NCI-H2081 (cell line): ENCODE measurements at places on chromosomes 4 and X.

- peak; percentile 81 for DNase-seq
Observed at GRCh38 chr4:33722800-33723516, 2521.4 kb downstream of the ARAP2 start.

- no peak for DNase-seq
Observed at GRCh38 chr4:181674315-181674875, 568.8 kb upstream of the TENM3 start.

- DNase-seq = no peak
Observed at GRCh38 chrX:14359727-14360126, 169.6 kb upstream of the GLRA2 start.

- no peak for DNase-seq
Observed at GRCh38 chr4:47882228-47882627, 32.2 kb downstream of the NFXL1 start.

GRCh38 chr4:95596676-95597075, 47.9 kb upstream of the UNC5C start:
- DNase-seq = no peak

DNA sequence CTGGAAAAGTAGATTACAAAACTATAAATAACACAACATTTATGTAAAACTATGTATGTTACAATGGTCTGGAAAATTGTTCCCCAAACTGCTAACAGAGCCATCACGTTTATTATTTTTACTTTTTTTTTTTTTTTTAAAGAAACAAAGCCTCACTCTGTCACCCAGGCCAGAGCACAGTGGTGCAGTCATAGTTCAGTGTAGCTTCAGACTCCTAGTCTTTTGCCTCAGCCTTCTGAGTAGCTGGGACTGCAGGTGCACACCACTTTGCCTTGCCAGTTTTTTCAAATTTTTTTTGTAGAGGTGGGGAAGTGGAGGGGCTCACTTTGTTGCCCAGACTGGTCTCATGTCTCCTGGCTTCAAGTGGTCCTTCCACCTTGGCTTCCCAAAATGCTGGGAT, 180.1 kb upstream of the SPRY1 start:
- DNase-seq = no peak

- DNase-seq = no peak
Observed at GRCh38 chrX:22314211-22314610, 41.5 kb downstream of the CBLL2 start.

GRCh38 chr4:142582340-142582739, 263.8 kb downstream of the INPP4B start:
- no peak for DNase-seq
